ENCODE measurements at places on chromosomes 11 and 22.

GRCh38 chr11:117096201-117096991, 1.8 kb downstream of the SIK3 start:
- peak; percentile 47 for DNase-seq

- DNase-seq, result no peak
Observed at GRCh38 chr11:134543645-134544044, 131.6 kb upstream of the B3GAT1 start.

DNA sequence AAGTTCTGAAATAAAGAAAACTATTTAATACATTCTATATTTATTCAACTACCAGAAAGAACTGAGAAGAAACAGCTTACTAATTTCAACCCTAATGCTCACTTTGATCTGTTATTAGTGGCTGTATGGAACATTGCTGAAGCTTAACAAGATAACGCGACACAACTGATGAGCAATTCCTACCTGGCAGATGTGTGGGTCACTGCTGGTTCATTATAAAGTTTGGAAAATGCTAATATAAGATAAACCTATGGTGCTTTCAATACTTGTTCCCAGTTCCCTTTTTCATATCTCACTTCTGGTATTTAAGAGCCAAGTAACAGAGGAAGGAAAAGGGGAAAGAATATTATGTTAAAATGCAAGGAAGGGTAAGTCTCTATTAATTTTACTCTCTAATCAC, 10.5 kb downstream of the CTSC start:
- DNase-seq, result no peak

GRCh38 chr11:68436985-68437926, 23.3 kb upstream of the PPP6R3 start:
- DNase-seq, result peak; percentile 88

- no peak for DNase-seq
Observed at GRCh38 chr11:64484191-64485022, 106.6 kb upstream of the SLC22A12 start.

DNA sequence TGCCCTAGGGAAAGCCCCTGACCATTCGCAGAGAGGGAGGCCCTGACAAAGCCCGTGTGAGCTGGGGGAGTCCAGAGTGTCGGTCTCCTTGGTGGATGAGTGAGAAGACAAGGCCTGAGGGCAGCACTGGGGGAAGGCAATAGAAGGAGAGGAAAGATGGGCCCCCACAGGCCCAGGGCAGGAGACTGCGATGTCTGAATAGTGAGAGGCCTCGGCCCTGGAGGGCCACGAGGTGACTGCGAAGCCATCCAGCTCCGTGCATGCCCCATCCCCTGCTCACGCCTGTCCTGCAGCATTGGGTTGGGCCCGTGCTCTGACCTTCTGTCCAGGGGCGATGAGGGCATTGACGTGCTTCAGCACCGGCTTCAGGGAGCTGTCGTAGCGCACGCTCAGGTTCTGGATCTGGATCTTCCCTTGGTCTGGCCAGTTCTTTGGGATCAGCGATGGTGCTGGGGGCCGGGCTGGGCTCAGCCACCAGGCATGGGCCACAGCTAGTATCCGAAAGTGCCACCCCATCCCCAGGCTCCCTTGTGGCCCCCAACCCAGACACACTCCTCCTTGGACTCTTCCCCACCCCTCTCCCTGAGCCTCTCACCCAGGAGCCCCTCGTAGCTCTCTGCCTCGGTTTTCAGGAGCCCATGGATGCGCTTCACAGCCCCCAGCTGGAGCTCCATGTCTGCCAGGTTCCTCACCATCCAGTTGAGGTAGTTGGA, 8.3 kb upstream of the KCNJ11 start:
- DNase-seq, result no peak

DNA sequence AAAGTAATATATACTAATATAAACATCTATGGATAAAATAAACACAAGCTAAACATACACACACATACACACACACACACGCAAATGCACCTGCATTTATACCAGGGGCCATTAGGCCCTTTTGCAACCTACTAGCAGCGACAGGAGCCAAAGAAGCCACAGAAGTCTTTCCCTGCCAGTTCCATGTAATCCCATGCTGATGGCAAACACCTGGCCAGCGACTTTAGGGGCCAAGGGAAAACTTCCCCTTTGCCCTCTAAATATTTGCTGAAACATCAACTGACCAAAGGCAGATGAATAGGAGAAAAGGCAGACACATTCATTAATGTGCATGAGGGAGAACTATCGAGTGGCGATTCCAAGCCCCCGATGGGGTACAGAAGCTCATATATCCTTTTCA, 14.8 kb upstream of the P2RY2 start:
- no peak for DNase-seq

- DNase-seq, result no peak
Observed at GRCh38 chr22:40875111-40875510, 13.2 kb upstream of the DNAJB7 start.

DNA sequence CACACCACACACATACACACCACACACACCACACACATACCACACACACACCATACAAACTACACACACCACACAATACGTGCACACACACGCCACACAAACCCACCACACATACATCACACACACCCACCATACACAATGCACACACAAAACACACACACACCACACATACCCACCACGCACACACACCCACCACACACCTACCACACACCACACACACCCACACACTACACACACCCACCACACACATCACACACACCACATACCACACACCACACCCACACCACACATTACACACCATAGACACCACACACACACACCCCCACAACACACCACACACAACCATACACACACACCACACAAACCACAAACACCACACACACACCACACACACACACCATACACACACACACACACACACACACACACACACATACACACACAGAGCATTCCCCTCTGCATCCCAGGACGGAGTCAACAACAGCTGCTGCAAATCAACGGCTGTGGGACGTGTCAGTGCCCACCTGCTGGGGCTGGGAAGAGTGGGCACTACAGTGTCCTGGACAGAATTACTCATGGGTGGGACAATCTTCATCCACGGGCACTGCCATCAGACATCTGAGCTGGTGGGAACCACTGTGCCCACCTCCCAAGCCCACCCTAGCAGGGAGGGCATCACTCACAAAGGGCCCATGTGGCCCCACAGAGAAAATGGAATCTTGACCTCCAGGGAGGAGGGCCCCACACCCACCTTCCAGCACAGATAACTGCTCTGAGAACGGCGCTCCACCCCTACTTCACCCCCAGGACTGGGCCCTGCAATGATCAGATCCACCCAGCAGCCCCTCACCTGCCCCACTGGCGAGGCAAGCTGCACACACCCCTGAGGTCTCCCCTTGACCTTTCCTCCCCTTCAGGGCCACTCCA, 8.4 kb downstream of the TP53I11 start:
- no peak for DNase-seq

- no peak for DNase-seq
Observed at GRCh38 chr22:43272301-43272700, 70.9 kb downstream of the SCUBE1 start.
